ENCODE measurements at places on chromosomes 1 and 21. TPM values are rescaled to one million over a fixed set of nuclear protein-coding genes. Genes with fewer than 3 reads are reported as not detected.

ATG4C gene
- 21.3 TPM for total RNA-seq

C1orf185 gene
- total RNA-seq: not detected

RHBDL2 gene
- 0.10 TPM for total RNA-seq

GREM2 gene
- total RNA-seq: 0.03 TPM

GIPC2 gene
- not detected for total RNA-seq

DNA sequence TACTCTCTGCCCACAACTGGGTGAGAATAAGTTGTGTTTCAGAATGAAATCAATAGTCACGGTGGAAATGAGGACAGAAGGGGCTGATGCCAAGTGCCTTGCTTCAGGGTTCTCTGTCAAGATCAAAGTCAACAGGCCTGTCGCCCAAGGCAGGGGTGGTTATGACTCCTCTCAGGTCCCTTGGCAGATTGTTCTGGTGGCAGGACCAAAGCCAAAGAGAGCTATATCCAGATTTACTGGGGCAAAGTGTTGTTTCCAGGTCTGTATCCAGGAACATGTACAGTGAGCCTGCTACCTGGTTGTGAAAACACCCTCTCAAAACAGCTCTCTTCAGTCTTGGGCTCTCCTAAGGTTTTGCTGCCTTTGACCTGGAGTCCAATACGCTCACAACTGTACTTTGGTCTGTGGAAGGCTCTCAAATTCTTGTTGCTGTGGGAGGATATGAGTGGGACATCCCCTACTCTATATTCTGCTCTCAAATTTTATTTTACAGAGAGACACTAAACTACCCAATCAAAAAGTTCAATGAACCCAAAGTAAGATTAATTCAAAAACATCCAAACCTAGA lies 175.1 kb upstream of the ETV3 start:
- no peak for DNase-seq

- no peak for DNase-seq
Measured at GRCh38 chr1:30893776-30894507, 14.6 kb downstream of the SDC3 start.

GRCh38 chr1:87844251-87844650 lies 515.6 kb downstream of the LMO4 start:
- DNase-seq: no peak

GRCh38 chr1:19447550-19447949 lies 37.8 kb downstream of the CAPZB start:
- DNase-seq: no peak

DNA sequence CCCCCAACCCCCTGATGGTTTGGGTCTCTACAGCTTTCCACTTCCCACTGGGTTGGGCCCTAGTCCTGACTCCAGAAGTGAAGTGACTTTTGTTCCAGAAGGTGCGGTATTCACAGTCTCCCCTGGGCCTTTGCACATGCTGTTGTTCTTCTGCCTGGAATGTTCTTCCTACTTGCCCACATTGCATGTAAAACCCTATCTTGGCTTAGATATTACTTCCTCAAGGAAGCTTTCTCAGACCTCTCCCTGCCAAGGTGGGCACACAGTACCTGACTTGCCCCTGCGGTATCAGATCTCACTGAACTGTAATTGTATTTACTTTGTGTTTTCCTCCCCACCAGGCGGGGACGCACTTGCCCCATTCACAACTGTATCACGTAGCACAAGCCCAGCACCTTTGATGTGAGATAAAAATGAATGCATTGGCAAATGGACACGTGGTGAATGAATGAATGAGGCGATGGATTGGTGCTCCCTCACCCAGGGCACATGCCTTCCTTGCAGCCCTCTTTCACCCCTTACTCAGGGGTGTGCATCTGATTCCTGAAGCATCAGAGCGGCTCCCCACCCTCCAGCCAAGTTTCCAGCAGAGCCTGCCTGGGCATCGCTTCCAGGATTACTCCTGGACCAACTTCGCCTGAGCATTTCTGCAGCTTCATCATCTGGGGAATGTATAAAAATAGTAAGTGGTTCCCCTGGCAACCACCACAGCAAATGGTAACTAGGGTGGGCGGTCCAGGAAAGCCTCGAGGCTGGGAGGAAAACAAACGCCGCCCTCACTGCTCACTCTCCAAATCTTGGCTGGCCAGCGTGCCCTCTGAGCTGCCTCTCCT lies 19.8 kb downstream of the NENF start:
- DNase-seq: no peak

DNA sequence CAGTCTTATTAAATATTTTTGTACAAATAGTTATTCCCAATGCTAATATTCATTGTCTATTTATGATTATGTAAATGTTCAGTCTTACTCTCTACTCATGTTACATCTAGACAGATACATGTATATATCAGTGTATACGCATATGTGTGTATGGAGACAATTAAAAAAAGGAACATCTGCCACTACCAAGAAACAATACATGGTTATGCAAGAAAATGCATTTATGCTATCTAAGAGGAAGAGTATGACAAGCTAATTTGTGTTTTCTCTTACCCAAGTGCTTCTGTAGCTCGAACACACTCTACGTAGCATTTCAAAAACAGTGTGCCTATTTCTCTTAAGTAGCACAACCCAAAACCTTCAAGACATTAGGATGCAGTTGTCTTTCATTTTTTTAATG lies 6.1 kb upstream of the RLF start:
- no peak for DNase-seq

GRCh38 chr1:31368611-31369107 lies 4.2 kb downstream of the FABP3 start:
- DNase-seq: no peak

DNA sequence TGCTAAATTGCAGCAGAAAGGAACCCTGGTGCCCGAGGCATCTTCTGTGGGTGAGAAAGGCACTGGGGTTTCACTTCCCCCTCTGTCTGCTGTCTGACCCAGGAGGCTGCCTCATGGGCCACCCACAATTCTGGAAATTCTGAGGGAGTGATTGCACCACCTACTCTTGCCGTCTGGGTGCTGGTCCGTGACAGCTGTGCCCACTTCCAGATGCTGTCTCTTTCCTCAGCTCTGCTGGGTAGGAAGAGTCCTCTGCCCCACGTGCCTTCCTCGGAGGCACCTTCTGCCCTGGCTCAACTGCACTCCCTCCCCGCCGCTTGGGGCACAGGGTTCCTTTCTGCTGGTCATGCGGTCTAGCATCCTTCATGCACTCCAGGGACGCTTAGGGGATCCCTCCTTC lies 96.3 kb downstream of the ARHGEF10L start:
- no peak for DNase-seq

DNA sequence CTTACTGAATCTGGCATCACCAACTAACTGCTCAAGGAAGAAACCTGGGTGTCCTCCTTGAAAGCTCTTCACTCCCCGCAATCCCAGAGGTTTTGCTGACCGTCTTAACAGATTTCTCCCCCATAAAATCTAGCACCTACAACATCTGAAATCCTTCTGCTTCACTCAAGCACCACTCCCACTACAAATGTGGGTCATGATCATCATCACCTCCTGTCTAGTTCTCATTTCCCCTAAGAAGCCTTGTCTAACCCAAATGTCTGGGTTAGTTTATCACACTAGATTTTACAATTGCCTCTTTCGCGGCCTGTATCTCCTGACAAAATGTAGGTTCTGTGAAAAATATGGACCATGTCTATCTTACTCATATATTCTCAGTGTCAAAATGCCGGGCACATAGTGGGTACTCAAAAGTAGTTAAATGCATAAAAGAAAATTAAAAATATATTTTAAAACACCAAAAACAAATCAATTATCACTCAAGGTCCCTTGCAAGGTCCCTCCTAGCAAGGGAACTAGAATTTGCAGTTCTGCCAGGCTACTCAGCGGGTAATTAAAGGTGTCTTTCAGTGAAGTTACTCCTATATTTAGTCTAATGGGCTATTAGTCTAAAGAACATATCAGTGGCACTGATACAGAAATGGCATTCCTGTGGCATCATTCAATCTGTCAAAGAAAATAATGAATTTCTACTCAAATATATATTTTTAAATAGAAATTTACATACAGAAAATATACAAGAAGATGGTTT lies 19.6 kb downstream of the C21orf91 start:
- no peak for DNase-seq

- no peak for DNase-seq
Measured at GRCh38 chr1:89701746-89702241, 68.9 kb downstream of the LRRC8C start.

DNA sequence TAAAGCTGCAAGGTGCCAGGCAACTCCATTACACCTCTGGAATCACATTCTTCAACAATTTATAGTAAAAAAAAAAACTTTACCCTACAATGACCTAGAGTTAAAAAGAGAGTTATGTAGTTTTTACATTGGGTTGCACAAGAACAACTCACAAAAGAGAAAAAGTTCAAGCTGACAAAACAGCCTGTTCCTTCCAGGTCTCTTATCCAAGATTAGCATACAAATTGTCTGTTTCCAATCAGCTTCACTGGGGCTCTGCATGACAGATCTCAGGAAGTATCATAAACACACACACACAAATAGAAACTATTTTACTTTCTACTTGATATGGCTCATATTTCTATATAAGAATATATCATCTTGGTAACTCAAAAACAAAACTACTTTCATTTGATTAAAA lies 154.6 kb downstream of the PCNX2 start:
- no peak for DNase-seq

DNA sequence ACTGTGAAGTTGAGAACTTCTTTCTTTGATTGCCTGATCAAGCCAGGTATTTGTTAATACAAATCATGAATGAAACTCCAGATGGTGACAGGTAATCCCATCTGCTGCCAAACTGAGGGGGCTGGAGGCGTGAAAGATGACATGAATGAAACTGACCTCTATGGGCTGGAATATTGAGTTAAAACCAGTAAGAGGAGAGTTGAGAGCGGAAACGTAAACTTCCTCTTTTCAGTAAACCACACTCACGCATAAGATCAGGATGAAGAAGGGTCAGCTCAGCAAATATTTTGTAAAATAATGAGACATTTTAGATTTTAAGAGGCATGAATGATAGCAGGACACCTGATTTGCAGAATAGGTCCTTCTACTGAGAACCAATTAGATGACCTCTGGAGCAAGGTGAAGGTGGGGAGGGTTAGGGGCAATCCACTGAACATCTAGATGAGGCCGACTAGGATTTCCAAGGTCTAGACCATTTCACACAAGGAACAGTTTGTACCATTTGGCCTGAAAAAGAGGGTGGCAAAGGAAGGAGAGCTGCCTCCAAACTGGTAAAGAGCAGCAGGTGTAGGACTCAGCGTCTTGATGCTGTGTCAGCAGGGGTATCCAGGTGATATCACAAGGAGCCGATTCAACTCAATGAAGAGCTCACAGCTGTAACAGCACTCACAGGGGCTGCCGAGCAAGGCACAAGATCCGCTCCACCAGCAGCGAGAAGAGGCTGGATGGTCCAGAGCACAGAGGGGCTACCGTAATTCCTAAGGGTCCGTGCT lies 132.6 kb downstream of the NTPCR start:
- no peak for DNase-seq

DNA sequence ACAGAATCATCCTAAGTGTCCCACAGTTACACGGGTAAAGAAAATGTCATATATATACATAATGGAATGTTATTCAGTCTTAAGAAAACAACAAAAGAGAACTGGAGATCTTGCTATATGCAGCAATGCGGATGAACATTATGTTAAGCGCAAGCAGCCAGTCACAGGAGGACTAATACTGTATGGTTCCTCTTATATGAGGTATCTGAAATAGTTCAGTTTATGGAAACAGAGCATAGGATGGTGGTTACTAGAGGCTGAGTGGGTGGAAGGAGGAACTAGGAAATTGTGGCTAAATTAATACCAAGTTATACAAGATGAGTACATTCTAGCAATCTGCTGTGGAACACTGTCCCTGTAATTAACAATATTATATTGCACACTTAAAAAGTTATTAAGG lies 834.3 kb downstream of the KCNT2 start:
- DNase-seq: no peak

- no peak for DNase-seq
Measured at GRCh38 chr1:33322870-33323585, 2.1 kb upstream of the A3GALT2 start.

- DNase-seq: no peak
Measured at GRCh38 chr1:58778385-58779000, 5.4 kb downstream of the JUN start.

GRCh38 chr1:12372761-12373160 lies 142.9 kb downstream of the VPS13D start:
- DNase-seq: no peak

- DNase-seq: no peak
Measured at GRCh38 chr1:114558544-114558943, 22.9 kb downstream of the BCAS2 start.

GRCh38 chr1:27934818-27935549 lies at the start of gene SMPDL3B:
TSS of gene SMPDL3B (plus strand) at chr1:27935000. CDS start at chr1:27935184, 184 bp downstream.
- no peak for DNase-seq

DNA sequence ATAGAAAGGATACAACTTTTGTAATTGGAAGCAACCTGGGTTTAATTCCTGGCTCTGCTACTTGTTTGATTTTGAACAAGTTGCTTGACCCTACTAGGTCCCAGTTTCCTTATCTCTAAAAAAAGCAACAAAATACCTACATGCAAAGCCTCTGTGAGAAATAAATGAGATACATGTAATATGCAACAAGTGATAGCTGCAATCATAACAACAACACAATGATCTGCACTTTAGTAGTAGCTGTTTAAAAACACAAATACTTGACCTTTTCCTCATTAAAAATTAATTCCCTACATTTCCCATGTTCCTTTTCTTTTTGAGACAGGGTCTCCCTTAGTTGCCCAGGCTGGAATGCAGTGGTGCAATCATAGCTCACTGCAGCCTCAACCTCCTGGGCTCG lies 40.0 kb downstream of the FRRS1 start:
- no peak for DNase-seq

DNA sequence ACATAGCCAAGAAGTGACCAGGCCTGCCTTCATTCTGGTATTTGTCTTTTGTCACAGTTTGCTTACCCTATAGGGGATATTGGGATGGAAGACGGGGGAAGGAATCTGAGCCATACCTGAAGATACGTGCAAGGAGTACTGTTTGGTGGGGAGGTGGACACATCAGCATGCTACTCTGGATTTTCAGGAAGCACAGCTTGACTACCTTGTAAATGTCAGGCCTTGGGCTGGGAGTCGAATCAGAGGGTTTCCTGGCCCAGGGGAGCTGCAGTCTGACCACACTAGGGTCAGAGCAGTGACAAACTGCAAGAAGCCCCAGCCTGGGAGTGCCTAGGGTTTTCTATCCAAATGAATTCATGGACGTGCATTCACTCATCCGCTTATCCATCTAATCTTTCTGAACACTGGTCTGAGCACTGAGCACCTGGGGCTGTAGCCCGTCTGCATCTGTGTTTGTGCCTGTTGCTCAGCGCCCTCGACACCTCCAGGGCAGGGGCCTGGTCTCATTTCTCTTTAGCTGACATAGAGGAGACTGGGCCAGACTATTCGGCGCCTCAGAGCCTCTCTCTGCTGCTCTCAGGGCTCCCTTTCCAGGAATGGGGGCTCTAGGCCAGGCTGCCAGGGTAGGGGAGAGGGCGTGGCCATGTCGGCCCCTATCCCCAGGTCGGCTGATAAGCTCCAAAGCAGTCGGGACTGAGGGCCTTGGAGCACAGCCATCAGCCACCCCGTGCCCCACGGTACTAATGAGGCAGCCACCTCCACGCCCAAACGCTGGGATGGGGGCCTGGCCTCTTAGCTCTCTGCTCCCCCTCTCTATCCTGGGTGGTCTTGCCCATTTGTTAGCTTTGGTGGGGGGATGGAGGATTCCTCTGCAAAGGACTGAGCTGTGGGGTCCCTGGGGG lies 47.0 kb upstream of the SLC2A1 start:
- DNase-seq: peak; percentile 7
